Coronary artery (tissue), 2 donors: ENCODE measurements at places on chromosomes 11 and 22.

- DNase-seq, result no peak
These were observed 687.8 kb downstream of the KCNA4 start for GRCh38 chr11:29328961-29329441.

DNA sequence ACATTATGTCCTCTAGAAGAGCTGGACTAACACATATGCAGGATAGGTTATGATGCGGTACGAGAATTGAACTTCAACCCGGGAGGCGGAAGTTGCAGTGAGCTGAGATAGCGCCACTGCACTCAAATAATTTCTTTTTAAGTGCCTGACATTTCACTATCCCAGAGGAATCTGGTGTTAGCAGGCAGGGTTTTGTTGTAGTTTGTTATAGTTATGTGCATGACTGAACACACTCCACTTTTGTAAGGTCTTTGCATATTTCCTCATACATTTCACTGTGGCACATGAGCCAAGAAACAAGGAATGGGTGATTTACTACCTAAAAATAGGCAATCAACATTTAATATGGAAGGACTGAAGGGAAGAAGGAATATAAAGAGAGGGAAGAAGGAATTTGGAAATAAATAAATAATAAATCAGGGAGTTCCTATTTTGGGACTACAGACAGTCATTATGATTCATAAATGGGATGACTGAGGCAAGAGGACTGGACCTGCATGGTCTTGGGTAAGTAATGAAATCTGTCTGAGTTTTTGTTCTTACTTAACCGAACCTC is 8.7 kb upstream of the HIPK3 start:
- no peak for DNase-seq

GRCh38 chr11:1498262-1498661 is 11.7 kb upstream of the MOB2 start:
- no peak for DNase-seq

DNA sequence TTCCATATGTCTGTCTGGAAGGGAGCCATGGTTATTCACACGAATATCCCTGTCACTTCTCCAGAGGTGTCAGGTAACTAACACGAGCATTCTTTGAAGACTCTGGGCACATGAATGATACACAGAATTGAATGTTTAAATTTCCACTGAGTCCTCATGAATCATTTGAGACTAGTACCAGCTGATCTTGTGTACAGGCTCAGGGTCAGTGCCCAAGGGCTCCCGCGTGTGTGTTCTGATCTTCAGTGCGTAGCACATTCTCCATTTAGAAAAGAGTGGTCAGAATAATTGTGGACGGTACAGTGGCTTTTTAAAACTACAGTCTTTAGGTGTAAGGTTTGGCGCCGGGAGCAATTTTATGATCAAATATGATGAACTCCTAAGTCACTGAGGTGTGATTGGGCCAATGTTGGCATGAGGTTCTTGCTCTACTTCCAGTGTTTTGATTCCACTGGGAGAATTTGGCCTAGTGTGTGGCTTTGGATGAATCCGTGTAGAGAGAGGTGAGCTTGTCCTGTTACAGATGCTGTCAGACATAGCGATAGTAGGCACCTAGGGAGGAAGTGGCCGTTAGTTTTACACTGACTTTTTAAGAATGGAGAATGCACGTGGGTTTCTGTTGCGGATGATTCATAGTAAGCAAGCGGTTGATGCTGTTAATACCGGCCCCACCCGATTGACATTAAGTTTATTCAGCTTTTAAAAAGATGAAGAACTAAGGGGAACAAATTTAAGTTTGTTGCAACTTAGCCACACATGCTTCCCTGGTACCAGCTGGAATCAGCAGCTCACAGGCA is 22.2 kb downstream of the NUP50 start:
- DNase-seq, result no peak

- DNase-seq, result no peak
These were observed 139.5 kb upstream of the TBCEL start for GRCh38 chr11:120884154-120885020.

DNA sequence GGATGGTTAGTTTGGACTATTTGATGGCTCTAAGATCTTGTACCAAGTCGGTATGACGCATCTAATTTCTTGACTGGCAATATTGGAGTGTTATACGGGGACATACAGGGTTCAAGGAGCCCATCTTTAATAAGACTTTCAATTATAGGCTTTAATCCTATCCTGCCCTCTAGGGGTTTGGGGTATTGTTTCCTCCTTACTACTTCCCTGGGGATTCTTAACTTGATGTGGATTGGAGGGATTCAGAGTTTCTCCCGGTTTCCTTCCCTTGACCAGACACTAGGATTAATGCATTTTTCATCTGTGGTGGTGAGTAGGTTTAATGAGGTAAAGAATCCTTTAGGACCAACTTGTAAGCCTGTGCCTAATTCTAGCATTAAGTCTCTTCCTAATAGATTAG is 18.8 kb downstream of the CYP2D6 start:
- DNase-seq, result no peak
